Effector memory CD8-positive, alpha-beta T cell (primary cell): ENCODE measurements at places on chromosomes 2 and 18.

- no peak for DNase-seq
These were observed 257.2 kb upstream of the RGPD4 start for GRCh38 chr2:107569496-107569895.

- DNase-seq = no peak
These were observed 11.9 kb upstream of the ASPRV1 start for GRCh38 chr2:69973335-69973735.

DNA sequence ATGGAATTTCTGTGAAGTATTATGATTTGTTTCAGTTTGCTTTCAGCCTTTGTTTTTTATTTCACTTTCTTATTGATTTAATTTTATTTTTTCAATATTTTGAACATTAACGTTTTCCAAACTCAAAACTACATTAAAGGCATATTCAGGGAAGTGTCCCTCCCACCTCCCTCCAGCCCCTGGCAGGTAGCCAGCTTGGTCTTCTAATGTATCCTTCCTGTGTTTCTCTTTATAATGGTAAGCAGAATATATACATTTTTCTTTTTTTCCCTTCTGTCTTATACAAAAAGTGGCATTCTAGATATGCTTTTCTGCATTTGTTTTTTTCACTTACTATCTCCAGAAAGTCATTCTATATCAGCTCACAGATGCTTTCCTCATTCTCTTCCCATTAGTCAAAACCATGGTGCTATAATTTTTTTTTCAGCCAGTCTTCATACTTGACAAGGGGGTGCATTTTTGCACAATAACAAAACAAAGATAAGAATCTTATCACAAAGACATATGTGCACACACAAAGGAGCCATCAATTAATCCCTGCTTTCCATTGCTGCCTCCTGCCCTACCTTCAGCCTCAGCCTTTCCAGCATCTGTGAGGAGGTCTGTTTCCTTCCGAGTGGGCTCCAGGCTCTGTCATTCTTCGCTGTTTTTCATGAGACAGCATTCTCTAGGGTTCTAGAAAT is 33.7 kb upstream of the TMEM177 start:
- no peak for DNase-seq

DNA sequence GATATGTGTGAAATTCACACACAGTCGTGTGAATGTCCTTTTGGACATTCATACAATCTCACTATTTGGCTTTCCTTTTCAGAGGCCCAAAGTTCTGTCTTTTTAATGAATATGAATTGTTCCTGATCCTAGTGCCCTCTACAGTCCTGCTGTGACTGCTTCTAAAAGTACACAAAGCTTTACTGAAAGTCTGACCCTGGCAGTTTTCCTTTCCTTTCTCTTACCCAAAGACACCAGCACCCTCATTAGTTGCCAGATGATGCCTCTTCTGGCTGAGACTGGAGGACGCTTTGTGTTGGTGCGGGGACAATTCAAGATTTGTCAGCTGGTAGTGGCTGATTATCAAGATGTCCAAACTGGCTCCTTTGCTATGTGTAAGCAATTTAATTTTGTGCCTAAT is 81.8 kb upstream of the CDCA7 start:
- DNase-seq = no peak

DNA sequence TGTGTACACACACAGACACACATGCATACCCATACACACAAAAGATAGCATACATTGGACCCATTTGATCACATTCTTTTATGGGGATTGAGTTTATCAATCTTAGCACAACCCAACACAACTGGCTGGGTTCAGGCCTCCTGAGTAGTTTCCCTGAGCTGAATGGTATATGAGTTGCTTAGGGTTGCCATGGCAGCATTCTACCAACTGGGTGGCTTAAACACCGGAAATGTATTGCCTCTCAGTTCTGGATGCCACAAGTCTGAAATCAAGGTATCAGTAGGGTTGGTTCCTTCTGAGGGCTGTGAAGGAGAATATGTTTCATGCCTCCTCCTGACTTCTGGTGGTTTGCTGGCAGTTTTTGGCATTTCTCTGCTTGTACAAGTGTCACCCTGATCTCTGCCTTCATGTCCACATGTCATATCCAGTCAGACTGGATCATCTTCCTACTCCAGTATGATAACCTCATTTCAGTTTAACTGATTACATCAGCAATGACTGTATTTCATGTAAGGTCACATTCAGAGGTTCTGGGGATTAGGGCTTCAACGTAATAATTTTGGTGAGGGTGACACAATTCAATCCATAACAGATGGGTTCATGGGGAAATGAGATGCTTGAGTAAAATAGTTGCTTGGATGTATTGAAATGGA is 212.7 kb downstream of the KCNE4 start:
- no peak for DNase-seq

- DNase-seq = no peak
These were observed 17.1 kb downstream of the KRCC1 start for GRCh38 chr2:88038263-88039105.

GRCh38 chr2:158317642-158318041 is 138.9 kb downstream of the CCDC148 start:
- DNase-seq = no peak

- no peak for DNase-seq
These were observed 111.7 kb upstream of the SCN1A start for GRCh38 chr2:166239548-166239947.

- DNase-seq = no peak
These were observed 369.9 kb downstream of the LPIN1 start for GRCh38 chr2:12116228-12116750.
